ENCODE measurements at places on chromosomes 2 and 18.

DNA sequence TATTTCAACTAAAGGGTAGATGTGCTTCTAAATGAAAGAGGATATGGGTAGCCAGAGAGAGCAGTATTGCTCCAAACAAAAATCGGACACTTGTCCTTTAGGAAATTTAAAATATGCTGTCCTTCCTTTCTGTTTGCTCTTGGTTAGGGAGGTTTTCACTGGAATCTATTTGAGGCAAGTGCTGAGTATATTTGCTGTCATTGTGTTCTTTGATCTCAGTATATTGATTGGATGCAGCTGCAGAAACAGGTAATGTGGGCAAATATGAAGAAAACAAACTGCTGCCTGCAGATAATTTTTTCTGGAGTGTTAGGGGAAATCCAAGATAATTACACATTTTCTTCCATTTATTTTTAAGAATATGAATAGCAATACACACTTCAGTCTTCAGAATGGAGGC lies 410.2 kb downstream of the NCKAP5 start:
- DNase-seq = no peak

DNA sequence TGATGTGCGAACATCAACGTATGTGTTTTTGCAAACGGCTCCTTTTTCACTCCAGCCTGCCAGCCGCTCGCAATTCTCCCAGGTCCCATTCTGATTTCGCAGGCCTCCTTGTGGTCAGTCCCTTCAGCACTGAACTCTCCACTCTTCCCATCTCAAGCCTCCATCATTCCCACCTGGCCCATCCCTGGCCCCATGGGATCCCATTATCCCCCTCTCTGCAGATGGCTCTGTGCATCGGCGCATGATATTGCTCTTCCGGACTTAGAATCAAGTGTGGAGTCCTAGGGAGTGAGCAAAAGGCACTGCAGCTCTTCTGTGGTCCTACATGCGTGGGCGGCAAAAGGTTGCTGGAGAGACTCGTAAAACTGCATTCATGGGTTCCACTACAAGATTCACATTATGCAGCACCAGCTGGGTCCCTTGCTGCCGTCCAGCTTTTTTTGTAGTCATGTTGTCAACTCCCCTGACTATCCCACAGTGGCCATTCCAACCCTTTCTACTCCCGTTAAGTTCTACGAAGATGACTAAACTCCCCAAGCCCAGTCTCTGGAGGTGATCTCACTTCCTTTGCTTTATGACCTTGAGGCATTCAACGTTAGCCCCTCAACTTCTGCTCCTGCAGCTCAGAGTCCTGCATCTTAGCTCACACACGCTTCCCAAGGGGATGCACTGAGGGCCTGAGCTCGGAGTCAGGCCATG lies 125.3 kb upstream of the NRP2 start:
- no peak for DNase-seq

DNA sequence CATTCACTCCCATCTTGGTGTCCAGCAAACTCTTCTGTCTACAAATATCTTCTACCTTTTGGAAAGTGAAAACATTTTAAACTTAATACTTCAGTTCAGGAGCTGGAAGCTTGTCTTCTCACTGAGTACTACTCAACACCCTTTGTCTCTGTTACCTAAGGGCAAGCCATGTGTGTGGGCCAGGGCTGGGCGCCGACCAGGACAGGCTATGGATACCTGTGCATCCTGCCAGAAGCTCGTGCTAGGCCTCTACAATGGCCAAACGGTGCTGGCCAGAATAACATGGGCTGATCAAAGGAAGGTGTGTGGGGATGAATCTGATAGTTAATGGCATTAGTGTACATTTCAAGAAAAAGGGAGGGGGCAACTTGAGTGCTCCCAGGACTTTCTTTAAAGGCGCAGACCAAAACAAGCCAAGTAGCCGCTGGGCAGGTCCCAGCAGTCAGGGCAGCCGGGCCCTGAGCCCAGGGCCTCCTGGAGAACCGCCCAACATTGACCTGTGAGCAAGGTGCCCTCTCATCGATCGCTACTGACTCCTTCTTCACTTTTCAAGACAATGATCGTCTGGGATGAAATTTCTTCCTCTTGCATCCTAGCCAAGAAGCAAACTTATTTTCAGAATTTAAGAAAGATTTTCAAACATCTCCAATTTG lies 29.0 kb upstream of the ID2 start:
- no peak for DNase-seq

- DNase-seq = no peak
These were observed 250.2 kb upstream of the MEX3C start for GRCh38 chr18:51447351-51448342.

DNA sequence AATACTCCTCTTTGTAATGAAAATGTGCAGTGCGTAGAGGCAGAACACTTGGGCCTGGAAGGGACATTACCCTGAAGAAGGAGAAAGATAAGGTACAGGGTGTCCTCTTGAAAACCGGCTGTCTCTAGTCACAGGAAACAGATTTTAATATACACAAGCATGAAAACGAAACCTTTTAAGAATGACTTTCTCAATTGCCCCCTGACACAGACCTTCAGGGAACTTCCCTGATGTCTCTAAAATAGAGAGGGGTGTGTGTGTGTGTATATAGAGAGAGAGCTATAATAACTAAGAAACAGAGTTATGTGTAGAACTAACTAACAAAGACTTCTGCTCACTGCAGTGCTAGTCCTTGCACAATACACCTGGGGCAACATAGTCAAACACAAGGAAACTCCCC lies 780.0 kb downstream of the CNTNAP5 start:
- no peak for DNase-seq

DNA sequence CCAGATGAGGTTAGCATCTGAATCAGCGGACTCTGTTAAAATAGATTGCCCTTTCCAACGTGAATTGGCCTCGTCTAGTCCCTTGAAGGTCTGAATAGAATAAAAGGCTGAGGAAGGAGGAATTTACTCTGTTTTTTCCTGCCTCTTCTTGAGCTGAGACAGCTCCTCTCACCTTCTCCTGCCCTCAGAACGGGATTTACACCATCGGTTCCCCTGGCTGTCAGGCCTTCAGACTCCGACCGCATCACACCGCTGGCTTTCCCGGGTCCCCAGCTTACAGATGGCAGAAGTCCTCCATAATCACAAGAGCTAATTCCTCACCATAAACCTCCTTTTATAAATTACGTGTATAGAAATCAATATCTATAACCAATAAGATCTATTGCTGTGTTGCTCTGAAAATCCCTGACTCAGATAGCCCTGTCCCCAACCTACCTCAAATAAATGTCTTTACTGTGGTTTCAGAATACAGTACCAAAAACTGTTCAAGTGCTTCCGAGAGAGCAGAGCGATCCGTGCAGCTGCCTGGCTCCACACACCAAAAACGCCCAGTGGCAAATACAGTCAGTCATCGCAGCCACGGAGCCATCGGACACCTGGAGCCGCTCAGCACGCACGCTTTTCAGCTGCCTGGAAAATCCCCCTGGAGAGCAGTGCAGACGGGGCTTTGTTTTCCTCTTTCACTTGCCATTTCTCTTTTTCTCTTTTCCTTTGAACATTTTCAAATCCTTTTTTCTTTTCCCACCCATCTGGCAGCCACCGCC lies 196.9 kb downstream of the NRP2 start:
- no peak for DNase-seq

DNA sequence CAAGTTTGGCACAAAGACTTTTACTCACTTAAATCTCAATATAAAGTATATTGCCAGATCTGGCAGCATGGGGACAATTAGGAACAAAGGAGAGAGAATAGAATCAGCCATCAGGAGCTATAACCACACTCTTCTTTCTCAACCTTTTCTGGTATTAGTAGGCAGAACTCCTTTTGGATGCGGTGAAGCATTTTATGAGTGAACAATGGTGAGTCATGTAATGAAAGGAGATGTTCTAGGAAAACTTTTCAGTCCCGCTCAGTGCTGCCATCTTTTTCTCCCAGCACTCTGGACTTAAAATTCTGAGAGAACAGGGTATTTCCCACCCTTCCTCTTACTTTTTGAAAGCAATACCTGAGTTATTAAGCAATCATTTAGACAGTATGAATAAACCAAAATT lies 32.2 kb downstream of the PLEKHA3 start:
- DNase-seq = no peak

- DNase-seq = no peak
These were observed 86.4 kb upstream of the FN1 start for GRCh38 chr2:215522237-215522636.

DNA sequence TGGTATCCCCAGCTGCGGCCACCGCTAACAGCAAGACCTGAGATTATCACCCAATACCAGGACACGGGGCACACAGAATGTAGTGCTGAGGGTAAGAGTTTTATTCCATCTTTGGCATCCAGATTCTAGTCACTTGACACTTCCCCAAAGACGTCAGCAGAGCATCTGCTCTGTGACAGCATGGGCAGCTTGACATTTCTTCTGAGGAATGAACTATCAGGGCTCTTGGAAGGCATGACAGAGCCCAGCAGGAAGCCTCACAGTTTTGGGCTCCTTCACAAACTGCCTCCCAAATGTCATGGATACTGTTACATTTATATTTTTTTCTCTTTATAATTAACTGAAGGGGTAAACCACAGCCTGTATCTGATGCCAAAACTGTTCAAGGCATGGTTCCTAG lies 1010.7 kb downstream of the TDRD15 start:
- no peak for DNase-seq

GRCh38 chr2:187148059-187148714 lies 299.2 kb upstream of the ZSWIM2 start:
- no peak for DNase-seq

- no peak for DNase-seq
These were observed 77.2 kb downstream of the ACKR3 start for GRCh38 chr2:236646871-236647270.
